ENCODE measurements at places on chromosomes 12 and 14.

DNA sequence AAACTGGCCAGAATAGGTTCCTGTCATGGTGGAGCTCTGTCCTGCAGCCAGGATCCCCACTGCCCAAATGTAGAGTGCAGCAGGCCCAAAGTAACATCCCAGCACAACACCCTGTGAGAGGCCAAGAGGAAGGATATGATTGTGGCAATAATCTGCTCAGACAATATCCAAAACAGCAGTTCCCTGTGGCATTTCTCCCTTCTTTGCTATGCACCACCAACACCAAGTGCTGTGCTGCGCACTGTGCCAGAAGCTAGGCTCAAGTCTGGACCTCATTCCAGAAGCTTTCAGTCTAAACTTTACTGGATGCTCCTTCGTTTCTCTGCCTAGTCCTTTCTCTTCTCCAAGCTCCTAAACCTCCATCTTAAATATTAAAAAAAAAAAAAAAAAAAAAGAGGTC lies 33.4 kb downstream of the SLC11A2 start:
- DNase-seq: no peak

DNA sequence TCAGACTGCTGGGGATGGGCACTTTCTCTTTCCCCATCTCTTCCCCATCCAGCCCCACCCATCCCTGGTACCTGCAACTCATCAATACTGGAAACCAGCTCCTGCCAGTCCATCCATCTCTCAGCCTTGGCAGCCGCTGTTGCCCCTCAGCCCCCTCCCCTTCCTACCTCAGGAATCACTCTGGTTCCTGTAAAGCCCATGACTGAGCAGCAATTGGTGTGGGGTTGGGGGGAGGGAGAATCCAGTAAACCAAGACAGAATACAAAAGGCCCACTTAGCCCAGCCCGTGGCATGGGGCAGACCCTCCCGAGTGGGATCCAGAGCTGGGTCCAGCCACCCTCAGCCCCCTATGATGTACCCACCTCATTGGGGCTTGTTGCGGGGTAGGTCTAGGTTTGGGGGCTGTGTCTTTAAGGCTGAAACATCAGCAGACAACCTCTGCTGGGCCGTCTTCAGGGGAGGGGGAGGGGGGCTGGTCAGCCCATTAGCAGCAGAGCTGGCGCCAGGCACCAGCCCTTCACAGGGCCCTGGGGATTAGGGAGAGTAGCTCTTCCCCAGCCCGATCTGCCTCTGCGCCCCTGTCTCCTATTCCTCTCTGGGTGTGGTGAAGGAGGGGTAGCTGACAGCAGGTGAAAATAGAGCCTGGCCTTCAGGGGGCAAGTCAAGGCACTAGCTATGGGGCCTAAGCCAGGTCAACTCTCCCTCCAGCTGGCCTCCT lies 702 bp upstream of the PRPH start:
- DNase-seq: no peak

DNA sequence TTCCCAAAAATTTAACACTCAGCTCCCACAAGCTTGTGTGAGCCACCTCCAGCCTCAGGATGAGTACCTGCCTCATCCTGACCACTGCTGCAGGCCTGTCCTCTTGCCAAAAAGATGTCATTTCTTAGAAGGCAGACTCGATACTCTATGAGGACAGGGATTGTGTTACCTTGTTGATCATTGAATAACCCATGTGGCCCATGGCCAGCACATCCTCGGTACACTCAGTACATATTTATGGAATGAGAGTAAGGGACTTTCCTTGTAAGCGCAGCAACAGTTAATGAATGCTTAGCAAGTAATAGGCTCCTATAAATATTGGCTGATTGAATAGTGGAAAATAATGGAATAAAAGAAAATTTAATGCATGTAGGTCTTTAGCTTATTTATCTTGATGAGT lies 15.3 kb upstream of the DGLUCY start:
- DNase-seq: no peak

GRCh38 chr12:88243982-88244381 lies 101.9 kb downstream of the TMTC3 start:
- no peak for DNase-seq

GRCh38 chr12:41514907-41515306 lies 326.8 kb downstream of the PDZRN4 start:
- DNase-seq: no peak

DNA sequence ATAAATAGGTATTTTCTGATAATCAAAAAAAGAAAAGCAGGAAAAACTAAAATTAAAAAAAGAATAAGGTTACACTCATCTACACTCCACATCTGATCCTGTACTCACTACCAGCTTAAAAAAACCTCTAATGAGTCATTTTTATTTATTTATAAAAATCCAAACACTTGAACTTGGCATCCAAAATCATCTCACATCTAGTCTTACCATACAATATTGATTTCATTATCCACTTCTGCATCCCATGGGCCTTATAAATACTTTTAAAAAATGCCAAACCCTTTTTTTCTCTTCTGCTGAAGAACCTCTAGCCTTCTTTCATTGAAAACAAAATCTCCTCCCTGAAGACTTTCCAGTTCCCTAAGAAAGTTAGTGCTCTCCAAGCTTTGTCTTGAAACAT lies 109.7 kb downstream of the TMTC3 start:
- no peak for DNase-seq

- DNase-seq: peak; percentile 69
Measured at GRCh38 chr12:116277467-116278278, at the start of gene MED13L. Gene MED13L (minus strand): TSS chr12:116277693. CDS start chr12:116277131, 562 bp downstream.

DNA sequence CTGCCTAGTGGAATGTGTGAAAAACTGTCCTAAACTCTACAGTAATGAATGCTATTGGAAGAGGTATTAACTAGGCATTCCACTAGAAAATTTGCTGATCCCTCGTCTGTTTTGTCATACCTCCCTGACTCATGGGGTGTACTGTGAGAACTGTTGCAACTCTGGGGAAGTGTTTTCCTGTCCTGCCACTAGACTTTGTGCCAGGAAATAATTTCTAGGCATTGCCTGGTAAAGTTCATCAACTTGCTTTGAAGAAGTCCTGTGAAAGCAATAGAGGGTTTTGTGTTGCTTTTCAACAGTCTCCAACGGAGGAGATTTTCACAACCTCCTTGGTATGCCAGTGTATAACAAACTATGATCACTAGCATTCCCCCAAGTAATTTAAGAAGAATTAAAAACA lies 139.9 kb downstream of the AKAP6 start:
- DNase-seq: no peak

DNA sequence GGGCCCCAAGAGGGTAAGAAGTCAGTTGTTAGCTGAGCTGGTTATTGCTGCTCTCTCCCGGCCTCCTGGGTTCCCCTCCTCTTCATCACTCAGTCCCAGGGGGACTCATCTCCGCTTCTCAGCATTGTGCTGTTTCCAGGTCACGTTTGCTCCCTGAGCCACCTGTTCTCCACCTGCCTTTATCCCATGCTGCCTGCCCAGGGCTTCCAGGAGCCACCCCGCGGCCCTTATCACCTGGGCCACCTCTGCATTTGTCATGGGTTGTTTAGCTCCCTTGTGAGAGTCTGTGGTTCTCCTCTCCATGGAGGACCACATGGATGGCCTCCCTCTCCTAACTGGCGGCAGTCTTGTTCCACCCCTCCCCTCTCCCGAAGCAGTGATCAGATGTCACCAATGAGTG lies 36.0 kb downstream of the SYNDIG1L start:
- no peak for DNase-seq

DNA sequence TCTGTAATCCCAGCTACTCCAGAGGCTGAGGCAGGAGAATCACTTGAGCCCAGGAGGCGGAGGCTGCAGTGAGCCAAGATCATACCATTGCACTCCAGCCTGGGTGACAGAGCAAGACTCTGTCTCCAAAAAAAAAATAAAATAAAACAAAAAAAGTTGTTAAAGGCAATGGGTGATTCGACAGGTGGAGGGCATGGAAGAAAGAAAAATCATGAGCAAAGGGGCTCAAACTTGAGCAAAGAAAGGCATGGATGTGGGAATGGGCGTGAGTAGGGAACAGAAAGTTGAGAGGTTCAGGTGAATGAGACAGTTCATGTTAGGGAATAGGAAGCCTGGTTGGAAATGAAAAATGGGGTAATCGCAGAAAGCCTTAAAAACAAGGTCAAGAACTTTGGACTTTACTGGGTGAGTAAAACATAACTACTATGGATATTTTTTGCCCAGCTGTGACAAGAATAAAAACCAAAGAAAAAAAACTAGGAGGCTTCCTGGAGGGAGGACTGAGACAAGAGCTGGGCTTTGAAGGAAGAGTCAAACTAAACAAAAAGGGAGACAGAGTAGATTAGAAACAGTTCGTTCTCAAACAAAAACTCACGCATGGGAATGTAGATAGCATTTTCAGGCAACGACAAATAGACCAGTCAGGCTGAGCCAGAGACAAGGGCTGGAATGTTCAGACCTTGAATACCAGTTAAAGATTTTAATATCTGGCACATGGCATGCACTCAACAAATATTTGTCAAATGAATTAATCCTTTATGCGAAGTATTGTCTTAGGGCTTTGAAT lies 18.8 kb downstream of the PYM1 start:
- DNase-seq: no peak

DNA sequence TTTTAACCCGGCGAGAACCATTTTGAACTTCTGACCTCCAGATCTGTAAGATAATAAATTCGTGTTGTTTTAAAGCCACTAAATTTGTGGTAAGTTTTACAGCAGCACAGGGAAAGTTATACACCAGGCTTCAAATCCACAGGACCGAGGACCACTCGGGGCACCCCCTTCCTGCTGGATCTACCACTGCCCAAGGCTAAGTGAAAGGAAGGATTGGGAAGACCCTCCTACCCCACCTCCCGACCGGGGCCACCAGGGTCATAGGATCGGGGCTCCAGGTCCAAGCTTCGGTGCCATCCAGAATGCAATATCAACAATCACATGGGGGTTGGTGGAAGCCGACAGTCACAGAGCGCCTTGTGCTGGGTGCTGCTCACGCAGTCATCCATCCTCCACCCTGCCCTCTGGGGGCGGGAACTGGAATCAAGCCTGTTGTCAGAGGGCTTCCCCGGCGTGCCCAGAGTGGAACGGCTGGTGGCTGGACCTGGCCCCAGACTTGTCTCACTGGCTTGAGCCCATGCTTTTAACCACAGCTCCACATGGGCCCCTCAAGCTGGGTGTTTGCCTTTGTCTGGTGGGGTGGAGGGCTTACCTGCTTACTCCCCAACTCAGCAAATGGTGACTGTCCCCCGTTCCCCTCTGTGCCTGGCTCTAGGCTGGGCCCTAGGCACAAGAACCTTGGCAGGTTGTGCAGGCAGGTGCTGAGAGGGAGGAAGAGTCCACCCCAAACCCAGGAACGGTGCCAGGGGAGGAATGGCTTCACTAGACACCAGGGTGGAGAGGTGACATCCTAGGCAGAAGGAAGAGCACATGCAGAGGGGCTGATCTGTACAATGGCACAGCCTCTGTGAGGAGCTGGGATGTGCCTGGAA lies 180.3 kb upstream of the RTL1 start:
- DNase-seq: no peak

DNA sequence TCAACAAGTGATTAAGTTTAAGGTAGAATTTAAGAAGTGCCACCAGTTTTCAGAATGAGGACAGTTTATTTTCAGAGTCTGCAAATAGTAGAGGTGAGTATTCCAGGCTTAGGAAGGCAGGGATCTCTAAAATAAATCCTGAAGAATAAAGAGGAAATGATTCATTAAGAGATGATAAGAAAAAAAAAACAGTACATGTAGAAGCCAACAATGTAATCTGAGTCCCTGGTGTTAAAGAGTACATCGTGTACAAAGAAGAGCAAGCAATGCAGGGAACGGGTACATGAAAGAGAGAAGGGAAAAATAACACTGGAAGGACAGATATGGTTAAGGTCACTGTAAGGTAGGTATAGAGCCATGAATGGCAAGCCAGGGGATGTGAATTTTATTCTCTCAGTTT lies 95.2 kb upstream of the FOXG1 start:
- DNase-seq: no peak

DNA sequence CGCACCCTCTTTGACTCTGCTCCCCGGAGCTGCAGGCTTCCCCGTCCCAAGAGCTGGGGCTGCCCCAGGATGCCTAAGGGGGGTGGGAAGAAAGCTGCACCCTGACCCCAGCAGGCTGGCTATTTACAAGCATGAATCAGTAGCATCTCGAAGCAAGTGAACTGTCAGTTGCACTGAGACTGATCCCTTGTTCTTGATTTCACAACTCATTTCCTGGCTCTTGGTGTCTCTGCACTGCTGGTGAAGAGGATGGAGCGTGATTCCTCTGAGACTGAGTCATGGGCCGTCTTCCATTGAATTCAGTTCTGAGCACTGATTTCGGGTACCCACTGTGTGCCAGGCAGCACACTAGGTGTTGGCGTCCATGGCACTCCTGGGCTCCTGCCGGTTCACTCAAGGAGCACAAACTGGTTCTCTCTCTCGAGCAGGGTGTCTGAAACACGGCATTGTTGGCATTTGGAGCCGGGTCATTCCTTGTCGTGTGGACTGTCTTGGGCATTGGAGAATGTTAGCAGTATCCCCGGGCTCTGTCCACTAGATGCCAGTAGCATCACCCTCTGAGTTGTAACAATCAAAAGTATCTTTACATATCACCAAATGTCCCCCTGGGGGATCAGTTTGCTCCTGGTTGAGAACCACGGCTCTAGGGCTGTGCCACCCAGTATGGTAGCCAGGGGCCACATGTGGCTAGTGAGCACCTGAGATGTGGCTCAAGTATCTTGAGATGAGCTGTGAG lies 86.9 kb downstream of the RIN3 start:
- no peak for DNase-seq

GRCh38 chr14:100731846-100732765 lies 5.4 kb downstream of the DLK1 start:
- DNase-seq: no peak

DNA sequence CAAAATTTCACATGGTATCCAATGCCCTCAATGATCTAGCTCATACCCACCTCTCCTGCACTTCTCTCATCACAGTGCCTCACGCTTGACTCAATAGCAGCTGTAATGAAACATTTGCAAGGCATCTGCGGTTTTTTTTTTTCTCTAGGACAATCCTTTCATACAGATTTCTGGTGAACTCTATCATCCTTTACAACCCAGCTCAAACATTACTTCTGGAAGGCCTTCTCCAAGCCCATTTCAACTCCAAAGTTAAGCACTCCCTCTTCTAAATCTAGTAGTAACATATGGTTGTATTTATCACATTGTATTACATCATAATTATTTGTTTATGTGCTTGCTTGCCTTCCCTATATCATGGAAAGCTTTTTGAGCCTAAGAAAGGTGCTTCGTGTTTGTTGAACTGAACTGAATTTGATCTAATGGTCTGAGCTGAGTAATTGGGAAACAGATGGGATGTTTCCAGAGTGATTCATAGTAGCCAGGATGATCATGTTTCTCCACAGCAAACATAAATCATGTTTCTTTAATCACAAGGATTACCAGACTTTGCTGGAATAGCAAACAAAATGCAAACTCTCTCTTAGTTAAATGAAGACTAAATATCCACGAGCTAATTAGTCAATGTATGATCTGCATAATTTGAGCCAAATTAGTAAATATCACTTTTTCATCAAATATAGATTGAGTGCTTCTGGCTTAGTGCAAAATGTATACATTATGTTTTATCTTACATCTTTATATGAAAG lies 14.3 kb downstream of the CFL2 start:
- DNase-seq: no peak

Data from stimulated activated CD8-positive, alpha-beta memory T cell treated with anti-CD3 and anti-CD28 coated beads, Interleukin-7, amount 100 ng/mL, for 24 hours (primary cell).